ENCODE measurements at places on chromosomes 6 and 20.

GRCh38 chr6:13282393-13283069 is 45.8 kb downstream of the TBC1D7 start:
- DNase-seq, result no peak

DNA sequence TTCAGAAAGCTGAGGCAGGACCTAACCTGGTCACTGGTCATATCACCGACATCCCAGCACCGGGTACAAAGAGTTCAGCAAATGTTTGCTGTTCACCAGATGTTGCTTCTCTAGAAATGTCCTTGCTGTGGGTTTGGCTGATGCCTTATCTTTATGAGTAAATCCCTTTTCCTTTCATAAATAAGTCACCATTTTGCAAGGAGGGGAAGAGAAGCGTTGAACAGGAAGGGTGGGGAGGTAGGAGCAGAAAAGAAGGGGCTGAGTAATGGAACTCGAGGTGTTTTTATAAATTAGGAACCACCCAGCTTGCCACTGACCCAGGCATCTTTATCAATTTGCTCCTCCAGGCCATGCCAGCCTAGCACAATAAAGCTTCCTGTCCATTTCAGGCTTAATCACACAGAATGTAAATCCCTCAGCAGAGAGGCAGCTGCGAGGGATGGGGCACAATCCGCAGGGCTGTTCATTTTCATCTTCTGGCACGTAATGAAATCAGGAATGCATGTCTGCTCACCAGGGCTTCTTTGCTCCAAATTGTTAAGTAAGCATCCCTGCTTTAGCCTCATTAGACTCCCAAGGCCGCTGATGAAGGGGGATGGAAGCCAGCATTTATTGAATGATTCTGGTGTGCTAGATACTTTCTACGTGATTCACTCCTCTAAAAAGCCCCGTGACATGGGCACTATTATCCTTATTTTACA is 371.9 kb upstream of the CHD6 start:
- DNase-seq, result no peak

DNA sequence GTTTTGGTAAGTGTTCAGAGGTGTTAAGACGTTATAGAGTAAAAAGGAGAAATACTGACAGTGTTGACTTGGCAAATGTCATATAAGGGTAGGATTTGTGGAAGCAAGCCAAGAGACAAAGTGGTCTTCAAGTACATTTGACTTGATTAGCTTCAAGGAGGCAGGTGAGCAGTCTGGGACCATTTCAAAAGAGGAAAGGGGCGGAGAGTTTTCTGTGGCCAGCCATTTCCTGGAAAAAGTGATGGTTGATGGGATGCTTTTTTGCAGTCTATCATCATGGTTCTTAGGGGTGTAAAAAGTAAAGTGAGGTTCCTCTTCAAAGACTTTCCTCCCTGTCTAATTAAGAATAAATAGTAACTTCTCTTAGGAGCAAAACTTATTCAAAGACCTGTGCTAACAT is 28.7 kb downstream of the FKBP1A start:
- DNase-seq, result no peak

DNA sequence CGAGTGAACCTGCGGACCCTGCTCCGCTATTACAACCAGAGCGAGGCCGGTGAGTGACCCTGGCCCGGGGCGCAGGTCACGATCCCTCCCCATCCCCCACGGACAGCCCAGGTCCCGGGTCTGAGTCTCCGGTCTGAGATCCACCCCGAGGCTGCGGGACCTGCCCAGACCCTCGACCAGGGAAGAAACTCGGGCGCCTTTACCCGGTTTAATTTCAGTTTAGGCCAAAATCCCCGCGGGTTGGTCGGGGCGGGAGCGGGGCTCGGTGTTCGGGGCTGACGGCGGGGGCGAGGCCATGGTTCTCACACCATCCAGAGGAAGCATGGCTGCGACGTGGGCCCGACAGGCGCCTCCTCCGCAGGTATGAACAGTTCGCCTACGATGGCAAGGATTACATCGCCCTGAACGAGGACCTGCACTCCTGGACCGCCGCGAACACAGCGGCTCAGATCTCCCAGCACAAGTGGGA is 46.9 kb upstream of the TRIM26 start:
- no peak for DNase-seq

DNA sequence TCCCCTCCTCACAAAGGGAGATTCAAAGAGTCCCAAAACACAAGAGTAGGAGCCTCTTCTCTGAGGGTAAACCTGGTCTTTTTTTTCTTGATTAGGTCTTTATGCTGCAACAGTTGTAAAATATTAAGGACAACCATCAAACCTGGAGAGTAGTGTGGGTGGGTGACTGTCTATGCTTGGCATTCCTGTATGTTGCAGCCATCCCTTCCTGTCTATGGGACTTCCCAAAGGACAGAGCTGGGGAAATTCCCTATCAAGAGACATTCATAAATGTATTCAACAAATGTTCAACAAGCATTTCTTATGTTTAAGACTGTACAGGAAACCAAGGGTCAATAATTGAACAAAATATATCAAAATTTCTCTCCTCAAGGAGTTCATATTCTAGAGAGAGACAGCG is 5.5 kb downstream of the BTN2A2 start:
- DNase-seq, result no peak

- DNase-seq, result peak; percentile 57
These were observed 97.2 kb upstream of the MAP7 start for GRCh38 chr6:136647363-136647852.

- DNase-seq, result no peak
These were observed 93.7 kb downstream of the PSMB1 start for GRCh38 chr6:170459451-170459850.

- DNase-seq, result no peak
These were observed 22.2 kb upstream of the TULP4 start for GRCh38 chr6:158290040-158290439.

DNA sequence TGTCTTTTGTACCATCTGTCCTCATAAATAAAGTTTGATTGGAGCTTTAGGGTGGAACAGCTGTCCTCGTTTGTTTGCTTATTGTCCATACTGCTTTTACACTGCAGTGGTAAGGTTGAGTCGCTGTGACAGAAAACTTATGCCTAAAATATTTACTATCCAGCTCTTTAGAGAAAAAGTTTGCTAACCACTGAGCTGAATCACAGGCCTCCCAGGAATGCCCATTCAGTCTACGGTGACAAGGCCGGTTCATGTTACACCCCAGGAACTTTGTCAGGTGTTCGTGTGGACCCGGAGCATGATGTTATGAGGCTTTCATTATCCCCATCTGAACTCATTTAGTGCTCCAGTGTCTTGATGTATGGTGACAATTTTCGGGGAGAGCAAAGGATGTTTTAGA is 401.1 kb downstream of the SAMD5 start:
- peak; percentile 3 for DNase-seq

DNA sequence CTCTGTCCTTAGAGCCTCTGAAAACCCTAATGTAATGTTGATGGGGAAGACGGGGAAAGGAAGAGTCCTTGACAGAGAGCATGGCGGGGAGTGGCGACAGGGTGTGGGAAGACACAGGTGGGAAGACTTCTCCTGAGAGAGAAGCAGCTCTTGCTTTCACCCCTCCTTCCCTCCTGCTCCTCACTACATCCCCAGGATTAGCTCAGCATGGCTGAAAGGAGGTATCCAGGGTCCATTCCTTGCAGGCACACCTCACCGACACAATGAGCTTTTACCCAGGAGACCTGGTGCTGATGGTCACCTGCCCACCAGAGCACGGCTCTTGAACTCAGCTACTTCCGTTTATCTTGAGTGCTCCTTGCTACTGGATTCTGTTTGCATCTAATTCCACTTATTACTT is 469.3 kb downstream of the CDH26 start:
- no peak for DNase-seq

- no peak for DNase-seq
These were observed 39.9 kb upstream of the TBC1D7 start for GRCh38 chr6:13368079-13368730.

DNA sequence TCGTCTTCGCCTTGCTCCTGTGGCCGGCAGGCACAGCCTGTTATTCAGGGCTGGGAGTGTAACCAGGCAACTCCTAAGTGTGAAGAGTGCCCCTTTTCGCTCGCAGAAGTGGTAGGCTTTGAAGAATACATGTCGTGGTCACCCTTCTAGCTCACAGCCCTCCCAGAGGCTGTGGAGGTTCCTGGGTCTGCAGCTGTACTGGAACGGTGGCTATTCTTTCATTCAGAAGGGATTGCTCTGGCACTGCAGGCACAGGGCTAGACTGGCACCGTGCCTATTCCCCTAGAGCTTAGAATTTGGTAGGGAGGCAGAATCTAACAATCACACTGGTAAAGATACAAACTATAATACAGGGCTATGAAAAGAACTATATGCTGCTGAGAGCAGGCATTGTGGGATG is 1.1 kb upstream of the SRSF12 start:
- DNase-seq, result no peak

DNA sequence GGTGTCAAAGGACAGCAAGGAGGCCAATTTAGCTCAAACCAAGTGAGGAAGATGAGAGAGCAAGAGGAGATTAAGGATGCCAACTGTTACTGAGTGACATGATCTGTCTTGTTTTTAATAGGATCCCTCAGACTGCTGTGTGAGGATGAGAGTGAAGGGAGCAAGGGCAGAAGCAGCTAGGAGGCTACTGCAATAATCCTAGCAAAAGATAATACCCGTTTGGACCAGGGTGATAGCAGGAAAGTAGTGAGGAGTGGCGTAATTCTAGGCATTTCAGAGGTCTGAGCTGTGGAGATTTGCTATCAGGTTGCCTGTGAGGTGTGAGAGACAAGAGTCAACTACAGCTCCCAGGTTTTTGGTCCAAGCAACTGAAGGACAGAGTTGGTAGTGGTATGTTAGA is 14.7 kb downstream of the UBE2V1 start:
- DNase-seq, result no peak

- peak; percentile 2 for DNase-seq
These were observed 39.9 kb downstream of the SLC52A3 start for GRCh38 chr20:728256-728944.

DNA sequence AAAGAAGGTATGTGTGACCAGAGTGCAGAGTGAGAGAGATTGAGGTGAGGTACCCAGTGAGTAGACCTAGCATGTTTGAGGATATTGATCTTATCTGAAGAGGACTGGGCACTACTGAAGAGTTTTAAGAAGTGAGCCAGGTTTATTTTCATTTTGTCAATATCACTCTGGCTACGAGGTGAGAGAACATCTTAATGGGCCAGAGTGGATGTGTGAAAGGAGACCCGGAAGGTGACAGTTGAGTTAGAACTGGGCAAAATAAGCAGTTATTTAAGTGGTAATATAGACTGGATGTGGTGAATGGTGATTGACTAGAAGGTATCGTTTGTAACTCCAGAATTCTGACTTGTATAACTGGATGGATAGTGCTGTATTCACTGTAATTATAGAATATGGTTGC is 134.1 kb downstream of the QKI start:
- DNase-seq, result no peak

DNA sequence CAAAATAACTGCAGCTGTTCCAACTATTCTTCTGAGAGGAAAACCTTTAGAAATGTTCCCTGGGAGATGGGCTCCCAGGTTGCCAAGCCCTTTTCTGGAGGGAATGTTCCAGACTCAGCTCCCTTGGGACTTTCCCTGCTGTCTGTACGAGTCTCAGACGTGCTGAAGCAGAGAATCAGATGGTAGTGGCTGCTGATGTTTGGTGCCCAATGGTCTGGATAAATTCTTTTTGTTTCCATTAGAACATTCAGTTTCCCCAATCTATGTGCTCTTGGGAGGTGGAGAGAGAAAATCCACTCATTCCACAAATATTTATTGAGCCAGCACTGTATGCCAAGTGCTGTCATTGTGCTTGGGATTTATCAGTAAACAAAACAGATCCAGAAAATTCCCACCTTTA is 40.0 kb downstream of the SNHG17 start:
- no peak for DNase-seq

DNA sequence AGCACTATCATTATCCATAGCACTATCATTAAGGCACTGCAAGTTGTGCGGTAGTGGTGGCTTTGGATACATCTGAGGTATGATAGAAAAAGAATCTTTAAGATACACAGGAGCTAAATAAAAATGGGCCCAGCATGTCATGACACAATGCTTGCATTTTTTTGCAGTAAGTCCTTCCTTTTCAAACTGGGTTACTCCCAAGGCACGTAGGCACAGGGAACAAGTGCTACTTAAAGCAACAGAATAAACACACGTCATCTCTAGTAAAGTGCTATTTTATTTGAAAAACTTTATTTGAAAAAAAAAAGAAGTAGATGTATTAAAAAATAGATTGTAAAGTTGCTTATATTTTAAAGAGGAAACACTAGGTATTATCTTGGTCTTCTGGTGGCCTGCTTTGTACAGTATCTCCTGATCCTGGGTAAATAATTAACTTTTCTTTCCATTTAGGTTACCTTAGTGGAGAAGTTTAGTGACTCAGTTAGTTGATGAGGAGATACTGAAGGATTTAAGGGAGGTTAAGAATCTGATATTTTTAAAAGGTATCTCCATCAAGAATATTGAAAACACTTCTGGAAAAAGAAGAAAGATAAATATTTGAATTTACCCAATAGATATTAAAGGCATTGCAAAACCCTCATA is 129.6 kb downstream of the EDN1 start:
- DNase-seq, result no peak

GRCh38 chr20:32168184-32168910 is 39.2 kb downstream of the PLAGL2 start:
- DNase-seq, result peak; percentile 32

DNA sequence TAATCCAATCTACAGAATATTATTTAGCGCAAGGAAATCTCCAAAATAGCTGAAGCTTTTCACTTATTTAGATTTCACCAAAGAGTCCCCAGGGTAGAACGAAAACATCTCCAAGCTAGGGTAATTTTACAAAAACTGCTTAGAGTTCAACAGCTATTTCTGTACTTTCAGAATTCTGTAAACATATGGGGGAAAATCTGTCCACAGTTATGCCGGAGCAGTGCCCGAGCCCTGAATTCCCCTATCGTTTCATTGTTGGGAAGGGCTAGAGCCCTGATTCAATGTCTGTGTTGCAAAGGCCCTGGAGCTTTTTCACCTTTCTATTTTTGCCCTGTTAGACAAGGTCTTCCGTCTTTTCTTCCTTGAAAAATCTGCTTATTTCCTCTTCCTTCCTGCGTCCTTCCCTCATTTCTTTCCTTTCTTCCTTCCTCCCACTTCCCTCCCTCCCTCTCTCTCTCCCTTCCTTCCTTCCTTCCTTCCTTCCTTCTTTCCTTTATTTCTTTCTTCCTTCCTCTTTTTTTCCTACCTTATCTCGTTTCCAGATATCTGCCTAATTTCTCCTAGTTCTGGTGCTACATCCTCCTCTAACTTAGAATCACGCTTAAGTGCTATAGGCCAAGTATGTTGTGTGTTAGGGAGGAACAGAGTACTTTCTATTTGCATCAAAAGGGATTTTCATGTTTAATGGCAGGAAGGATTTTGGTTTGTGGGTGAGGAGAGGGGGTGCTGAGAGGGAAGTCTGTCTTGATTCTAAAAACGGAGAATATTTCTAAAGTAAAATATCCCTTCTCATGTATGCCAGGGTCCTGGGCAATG is 122.5 kb upstream of the BMP2 start:
- DNase-seq, result no peak

GRCh38 chr6:169162752-169163407 is 90.8 kb downstream of the THBS2 start:
- DNase-seq, result peak; percentile 44

DNA sequence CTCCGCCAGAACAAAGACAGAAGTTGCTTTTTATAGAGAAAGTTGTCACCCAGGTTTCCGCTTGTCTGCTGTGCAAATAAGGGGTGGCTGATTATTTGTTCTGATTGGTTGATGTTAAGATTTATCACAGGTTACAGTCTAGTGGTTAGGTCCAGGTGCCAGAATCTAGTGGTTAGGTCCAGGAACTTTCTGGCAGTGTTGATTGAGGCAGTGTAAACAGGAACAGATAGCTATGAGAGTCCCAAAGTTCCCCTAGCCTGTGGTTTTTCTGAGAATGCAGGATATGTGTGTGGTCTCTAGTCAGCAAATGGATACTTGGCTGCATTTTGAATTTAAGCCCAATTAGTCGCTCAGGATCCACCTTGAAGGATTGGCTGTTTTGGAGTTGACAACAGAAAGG is 148.0 kb downstream of the TMEM200A start:
- peak; percentile 86 for DNase-seq

GRCh38 chr6:122609881-122610689 is at the start of gene PKIB:
Gene PKIB, plus strand, starts transcription at chr6:122610405. Its CDS starts 107,390 bp downstream, at chr6:122717795.
- peak; percentile 24 for DNase-seq

All from fibroblast of skin of left quadriceps (primary cell).